ENCODE measurements at places on chromosomes 3 and 15.

DNA sequence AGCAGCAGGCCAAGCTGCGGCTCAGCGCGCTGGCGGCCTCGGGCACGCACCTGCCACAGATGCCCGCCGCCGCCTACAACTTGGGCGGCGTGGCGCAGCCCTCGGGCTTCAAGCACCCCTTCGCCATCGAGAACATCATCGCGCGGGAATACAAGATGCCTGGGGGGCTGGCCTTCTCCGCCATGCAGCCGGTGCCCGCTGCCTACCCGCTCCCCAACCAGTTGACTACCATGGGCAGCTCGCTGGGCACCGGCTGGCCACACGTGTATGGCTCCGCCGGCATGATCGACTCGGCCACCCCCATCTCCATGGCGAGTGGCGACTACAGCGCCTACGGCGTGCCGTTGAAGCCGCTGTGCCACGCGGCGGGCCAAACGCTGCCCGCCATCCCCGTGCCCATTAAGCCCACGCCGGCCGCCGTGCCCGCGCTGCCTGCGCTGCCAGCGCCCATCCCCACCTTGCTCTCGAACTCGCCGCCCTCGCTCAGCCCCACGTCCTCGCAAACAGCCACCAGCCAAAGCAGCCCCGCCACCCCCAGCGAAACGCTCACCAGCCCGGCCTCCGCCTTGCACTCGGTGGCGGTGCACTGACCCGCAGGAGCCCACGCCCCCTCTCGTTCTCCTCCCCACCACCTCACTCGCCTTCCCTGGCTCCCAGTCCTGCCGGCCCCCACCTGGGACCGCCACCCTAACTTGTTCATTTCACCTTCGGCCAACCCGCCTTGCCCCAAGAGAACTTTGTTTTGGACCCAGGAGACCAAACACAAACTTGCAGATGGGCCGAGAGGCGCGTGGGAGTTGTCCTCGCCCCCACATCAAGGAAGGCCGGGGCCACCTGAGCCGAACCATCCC lies 1.5 kb downstream of the FOXB1 start:
- DNase-seq, result no peak

DNA sequence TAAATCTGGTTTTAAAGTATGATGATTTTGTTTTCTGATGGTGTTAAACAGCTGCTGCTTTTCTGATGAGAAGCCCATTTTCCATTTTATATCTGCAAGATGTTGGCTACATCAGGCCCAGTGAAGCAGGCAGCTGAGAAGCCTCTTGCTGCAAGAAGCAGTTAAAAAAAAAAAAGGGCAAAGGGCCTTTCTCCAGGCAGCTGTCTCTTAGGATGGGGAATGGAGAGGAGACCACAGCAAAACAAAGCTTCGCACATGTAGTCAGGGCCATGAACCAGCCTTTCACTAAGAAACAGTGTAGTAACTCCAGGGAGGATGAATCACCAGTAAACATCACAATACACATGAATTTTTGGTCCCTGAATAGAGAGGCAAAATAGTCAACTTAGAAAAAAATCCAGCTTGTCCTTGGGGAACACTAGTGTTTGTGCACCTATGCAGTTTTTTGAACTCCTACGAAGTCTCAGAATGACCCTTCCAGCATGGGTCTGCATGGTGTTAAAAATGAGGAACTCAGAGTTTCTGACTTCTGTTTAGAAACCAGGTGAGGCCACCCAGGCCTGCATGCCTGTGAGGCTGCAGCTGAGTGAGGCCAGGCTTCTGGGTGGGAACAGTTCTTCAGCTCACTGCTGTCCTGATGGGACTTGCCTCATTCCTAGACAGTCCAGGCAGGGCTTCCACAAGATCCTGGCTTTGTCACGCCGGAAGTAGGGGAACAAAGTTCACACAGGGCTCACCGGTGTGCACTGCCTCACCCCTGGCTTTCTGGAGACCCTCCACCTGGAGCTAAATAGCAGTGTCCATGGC lies 518.7 kb downstream of the MCTP2 start:
- no peak for DNase-seq

DNA sequence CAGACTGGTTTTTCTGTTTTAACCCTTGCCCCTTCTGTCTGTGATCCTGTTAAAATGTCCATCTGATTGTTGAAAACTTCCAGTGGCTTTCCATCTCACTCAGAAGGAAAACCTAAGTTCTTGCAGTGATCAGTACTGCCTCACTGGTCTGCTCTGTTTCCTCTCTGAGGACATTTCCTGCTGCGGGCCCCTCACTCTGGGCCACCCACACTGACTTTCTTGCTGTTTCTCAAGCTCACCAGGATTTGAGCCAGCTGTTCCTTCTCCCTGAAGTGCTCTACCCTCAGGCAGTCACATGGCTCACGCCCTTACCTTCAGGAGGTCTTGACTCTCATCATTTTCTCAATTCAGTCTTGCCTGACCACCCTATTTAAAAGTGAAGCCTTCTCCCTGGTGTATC lies 1.8 kb downstream of the GRK7 start:
- no peak for DNase-seq

DNA sequence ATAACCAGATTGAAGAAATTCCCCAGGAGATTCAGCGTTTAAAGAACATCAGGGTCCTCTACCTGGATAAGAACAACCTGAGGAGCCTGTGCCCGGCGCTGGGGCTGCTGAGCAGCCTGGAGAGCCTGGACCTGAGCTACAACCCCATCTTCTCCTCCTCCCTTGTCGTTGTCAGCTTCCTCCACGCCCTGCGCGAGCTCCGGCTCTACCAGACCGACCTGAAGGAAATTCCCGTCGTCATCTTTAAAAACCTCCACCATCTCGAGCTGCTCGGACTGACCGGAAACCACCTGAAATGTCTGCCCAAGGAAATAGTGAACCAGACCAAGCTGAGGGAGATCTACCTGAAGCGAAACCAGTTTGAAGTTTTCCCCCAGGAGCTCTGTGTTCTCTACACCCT lies 9.4 kb upstream of the LRRC34 start:
- DNase-seq, result no peak

GRCh38 chr3:109353057-109353456 lies 15.7 kb upstream of the DPPA4 start:
- no peak for DNase-seq

DNA sequence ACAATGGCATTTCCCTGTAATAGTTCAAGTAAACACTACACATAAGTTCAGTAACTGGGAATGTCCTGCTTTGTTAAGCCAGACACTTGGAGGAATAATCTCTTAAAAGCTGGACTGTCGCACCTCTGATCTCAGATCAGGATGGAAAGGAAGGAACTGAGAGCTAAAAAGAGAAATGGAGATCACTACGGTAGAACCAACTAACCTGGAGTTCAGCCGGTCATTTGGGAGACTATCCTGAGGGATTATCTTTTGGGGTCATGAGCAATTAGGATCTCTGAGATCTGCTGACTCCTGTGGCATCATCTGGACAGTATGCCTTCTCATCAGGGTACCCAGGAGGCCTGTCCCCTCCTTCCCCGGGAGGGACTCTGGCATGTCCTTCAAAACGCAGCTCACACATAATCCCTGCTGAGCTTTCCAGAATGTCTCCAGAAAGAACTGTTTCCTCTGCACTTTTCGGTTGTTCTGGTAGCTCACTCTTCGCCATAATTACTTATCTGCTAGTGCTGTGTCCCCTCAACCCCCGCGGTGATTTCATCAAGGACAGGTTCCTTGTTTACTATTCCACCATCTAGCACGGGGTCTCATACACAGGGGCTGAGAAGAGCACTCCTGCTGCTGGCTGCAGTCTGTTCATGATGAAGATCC lies 115.6 kb downstream of the SENP2 start:
- DNase-seq, result no peak

GRCh38 chr15:99341786-99342185 lies 90.5 kb downstream of the LRRC28 start:
- no peak for DNase-seq

Measured in stimulated activated CD8-positive, alpha-beta memory T cell treated with anti-CD3 and anti-CD28 coated beads, Interleukin-7, amount 100 ng/mL, for 1 hour (primary cell).